Suprapubic skin (tissue), 4 donors: ENCODE measurements at places on chromosomes 1 and 21.
A peak's percentile ranks its signal among the peaks of the same experiment; 100 is the strongest.

DNA sequence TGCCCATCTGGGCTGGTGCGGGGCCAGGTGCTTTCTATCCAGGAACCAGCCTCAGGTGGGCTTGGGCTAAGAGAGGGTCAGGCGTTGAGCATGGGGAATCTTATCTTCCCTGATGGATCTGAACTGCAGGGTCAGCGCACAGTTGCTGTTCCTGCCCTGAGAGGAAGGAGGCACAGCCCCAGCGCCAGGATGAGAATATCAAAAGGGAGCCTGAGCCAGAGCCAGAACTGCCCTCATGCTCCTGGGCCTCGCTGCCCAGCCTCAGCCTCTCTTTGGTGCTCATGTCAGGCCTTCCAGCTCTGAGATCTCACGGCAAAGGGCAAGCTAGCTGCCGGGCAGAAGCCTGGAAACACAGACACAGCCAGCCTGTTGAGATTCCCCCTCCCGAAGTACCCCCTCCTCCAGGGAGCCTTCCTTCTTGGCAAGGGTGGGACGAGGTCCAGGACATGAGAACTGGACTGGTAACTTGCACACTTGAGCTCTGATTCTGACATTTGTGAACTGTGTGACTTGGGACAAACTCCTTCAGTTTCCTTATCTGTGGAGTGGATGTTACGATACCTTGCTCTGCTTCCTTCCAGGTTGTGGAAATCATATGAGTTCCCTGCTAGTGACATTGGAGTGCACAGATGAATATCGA, 1.2 kb upstream of the LAD1 start:
- DNase-seq: no peak

DNA sequence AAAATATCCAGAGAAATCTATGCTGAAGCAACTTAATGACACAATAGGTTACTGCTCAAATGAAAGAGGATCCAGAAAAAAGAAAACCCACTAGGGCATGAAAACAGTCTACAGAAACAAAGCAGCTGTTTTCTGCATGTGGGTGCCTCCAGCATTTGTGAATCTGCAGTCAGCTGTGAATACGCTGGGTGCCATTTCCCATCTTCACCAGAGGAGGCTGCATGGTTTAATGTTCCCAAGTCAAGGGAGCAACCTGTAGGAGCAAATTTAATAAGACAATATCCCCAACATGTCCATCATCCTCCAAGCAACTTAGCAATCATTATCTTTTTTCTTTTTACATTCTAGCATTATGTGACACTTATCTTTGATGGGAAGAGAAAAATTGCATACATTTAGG, 396.6 kb downstream of the BRINP2 start:
- DNase-seq: no peak

GRCh38 chr21:41921021-41921420, 32.8 kb downstream of the C2CD2 start:
- DNase-seq: no peak

DNA sequence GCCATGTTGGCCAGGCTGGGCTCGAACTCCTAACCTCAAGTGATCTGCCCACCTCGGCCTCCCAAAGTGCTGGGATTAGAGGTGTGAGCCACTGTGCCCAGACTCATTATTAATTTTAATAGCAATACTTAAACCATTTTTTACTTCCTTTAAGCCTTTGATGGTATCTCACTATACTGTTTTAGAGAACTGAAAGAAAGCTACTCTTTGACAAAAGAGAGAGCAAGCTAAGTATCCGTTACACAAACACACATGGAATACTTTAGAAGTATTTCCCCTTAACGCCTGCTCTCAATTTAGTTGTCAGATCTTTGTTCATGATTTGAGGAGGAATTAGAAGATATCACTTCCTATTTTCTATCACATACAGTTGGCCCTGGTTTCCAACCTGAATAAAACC, 189.4 kb downstream of the COP1 start:
- DNase-seq: no peak

DNA sequence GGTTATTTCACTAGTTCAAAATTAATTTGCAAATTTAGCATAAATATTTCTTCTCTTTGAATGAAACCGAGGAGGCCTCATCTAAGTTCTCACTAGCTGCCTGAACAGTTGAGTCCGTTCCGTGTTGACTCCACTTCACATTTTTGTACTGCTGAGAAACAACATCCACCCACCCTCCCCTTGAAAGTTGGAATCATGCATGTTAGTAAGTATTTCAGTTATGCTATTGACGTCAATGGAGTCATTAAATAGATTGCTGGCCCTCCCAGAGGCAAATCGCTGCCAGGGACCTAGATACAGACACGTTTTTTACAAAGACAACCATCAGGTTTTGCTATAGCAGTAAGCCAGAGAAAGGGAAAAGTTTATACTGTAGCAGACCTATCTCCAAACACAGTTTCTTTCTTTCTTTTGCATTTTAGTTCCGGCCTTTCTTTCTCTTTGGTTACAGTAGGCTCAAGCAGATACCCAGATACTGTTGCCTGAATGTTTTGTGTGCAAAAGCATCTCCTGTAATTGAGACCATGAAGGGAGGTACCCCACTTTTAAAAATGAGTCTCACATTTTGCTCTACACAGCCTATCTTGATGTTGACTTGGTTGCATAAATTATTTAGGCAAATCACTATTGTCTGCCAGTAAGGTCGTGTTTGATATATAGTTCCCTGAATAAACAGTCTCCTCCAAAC, 262.6 kb upstream of the SGIP1 start:
- DNase-seq: peak; percentile 91

- no peak for DNase-seq
These were observed 40.4 kb downstream of the PHC2 start for GRCh38 chr1:33390542-33390941.

- DNase-seq: no peak
These were observed 28.9 kb downstream of the OBSCN start for GRCh38 chr1:228236744-228237143.

DNA sequence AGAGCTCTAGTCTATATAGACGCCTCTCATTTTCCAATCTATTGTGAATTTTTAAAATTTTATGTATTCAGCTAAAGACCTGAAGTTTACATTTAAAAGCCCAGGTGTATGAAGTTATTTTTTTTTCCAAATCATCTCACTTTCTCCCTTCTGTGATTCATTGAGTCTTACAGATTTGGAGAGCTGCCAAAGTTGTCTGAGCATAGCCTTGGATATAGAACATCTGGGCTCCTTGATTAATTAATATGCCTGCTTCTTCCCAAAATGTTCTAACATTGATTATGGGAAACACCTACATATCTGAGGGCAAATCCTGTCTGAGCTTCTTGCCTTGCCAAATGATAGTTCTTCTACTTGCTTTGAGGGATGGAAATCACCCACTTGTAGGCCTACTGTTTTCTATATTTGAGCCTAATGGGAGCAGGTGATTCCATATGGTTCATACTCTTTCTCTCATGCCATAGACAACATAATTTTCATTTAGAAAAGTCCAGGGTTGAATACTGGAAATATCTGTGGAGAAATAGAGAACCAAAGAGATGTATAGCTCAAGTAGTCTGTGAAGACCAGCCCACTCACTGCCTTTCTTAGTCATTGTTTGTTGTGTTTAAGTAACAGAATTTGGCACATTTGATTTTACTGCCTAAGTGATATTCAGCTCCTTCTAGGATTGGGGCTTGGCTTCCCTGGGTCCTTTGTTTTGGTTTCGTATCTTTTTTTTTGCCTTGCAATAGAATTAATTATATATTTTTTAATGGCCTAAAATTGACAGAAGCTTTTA, 46.2 kb downstream of the MACF1 start:
- DNase-seq: no peak

DNA sequence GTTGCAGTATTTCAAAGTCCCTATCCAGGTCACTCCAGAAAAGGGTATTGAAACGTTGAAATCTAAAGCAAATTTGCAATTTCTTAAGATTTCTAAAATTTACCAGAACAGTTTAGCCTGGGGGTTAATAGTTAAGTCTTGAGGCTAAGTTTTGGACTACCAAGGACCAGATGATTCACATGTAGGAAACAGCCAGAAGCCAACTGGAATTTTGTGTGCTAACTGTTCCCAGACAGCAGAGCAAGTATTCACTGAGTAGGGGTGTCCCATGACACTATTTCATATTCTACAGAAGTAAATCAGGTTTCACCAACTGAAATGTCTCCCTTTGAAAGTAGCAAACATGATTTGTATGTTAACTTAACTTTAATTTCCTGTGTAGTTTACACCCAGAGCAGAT, 11.5 kb upstream of the C1orf105 start:
- DNase-seq: no peak

- DNase-seq: no peak
These were observed 55.3 kb downstream of the AHCTF1 start for GRCh38 chr1:246876431-246876830.

DNA sequence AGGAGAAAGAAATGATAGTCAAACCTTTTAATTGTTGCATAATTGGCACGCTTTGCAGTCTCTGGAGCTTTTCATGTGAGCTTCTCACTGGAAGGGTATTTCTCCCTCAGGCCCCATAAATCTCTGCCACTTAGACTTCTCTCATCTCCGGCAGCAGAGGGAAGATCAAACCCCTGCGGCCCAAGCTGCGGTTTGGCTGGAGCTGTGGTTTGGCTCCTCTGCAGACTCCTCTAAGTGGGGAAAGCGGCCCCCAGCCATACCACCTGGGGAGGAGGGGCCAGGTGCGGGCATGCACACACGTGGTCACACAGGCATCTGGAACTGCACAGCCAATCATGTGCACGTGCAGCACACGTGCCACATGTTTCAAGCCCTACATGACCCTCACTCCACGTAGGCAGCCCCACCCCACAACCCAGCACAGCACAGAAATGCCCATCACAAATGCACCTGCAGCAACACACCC, 58.3 kb downstream of the UBE2T start:
- no peak for DNase-seq
